Fibroblast of skin of back (primary cell): ENCODE measurements at places on chromosomes 1 and 21.

DNA sequence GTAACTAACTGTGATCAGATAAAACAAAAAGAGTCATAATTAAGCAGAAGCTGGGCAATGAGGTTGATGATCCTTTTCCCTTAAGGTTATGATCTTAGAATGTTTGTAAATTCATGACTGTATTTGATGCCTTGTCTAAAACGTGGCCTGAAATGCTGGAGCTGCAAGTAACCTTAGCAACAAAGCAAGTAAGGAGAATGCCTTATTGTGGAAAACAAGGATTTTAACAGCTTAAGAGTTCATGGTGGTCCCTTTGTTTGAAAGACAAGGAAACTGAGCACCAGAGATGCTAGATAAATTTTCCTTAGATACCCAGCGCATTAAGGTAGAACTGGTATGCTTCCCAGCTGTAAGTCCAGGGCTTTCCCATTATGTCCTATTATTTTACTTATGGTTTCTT is 25.7 kb upstream of the XPR1 start:
- DNase-seq = no peak

DNA sequence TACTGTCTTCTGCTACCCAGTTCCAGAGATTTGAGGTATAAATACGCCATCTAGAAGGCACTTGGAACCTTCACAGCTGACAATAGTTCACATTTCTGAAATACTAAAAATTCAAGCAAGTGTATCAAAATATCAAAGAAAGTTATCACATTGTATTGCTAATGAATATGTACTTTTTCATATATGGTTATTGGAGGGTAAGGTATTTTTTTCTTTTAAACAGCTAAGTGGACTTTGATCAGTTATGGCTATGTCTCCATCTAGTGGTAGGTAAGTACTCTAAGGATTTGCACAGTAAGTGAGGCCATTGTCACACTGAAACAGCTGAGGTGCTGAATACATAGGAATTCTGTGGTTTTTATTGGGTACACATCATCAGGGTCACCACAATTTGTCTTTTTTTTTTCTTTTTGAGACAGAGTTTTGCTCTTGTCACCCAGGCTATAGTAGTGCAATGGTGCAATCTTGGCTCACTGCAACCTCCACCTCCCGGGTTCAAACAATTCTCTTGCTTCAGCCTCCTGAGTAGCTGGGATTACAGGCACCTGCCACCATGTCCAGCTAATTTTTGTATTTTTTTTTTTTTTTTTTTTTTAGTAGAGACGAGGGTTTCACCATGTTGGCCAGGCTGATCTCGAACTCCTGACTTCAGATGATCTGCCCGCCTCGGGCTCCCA is 49.1 kb upstream of the CR2 start:
- peak; percentile 74 for DNase-seq

DNA sequence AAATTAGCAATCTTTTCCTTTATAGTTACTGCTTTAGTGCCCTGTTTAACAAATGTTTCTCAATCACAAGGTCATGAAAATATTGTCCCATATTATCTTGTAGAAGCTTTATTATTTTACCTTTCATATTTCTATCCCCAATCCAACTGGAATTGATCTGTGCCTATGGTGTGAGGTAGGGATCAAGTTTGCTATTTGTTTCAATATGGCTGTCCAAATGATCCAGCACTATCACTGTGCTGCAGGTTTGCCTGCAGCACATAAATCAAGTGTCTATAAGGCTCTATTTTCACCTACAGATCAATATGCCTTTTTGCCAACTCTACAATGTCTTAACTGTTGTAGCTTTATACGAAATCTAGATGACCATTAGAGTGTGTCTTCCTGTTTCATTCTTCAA is 96.2 kb downstream of the ENAH start:
- DNase-seq = no peak

DNA sequence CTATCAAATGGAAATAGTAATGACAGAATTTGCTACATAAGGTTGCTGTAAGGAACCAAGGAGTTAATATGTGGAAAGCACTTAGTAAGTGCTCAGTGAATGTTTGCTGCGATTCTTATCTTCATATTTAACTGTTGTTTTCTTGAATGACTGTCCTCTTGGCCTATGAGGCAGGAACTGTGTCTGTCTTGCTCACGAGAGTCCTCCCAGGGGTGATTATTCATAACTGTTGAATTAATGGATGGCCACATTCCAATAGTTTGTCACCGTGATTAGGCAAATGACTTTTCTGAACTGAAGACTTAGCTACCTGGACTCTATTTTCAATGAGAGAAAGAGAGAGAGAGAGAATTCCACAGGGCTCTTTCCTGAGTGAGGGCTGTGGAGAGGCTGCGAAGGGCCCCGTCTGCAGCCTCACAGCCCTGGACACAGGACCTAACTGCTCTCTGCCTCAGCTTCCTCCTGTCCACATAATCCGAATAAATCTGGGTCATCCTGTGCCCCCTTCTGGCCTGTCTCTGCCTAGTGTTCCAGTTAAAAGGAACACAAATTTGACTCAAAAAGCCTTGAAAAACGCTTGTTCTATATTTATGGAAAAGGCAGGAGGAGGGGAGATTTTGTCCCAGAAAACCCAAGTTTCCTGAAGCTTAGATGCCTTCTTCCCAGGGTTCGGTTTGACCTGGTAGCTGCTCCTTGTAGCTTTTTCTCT is 8.5 kb downstream of the EDN2 start:
- DNase-seq = peak; percentile 70

DNA sequence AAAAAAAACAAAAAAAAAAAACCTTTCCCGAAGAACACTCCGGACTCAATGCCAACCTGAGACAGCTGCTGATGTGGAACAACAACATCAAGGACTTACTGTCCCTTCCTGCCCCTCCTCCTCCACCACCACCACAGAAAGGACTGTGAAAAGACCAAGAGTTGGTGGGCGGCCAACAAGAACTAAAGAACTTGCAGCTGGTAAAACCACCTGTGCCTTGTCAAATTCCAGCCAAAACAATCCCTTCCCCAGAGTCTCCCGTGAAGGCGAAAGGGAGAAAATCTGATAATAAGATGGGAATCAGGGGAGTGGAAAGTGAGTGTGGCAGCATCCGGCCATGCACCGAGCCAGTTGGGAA is 88.9 kb downstream of the PROX1 start:
- no peak for DNase-seq

DNA sequence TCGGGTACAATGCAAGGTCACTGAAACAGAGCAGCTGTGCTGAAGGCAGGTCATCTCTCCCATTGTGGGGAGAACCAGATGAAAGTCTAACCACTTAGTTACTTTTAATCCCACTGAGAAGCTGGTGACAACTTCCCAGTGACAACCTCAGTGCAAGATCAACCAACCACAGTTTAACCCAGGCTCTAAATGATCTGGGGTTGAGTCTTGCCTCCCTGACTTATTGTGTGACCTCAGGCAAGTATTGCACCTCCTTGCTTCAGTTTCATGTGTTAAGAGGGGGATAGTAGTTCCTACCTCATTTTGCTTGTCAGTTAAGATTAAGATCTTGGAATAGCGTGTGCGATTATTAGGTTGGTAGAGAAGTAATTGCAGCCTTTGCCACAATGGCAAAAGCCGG is 3.2 kb downstream of the ZP4 start:
- no peak for DNase-seq

DNA sequence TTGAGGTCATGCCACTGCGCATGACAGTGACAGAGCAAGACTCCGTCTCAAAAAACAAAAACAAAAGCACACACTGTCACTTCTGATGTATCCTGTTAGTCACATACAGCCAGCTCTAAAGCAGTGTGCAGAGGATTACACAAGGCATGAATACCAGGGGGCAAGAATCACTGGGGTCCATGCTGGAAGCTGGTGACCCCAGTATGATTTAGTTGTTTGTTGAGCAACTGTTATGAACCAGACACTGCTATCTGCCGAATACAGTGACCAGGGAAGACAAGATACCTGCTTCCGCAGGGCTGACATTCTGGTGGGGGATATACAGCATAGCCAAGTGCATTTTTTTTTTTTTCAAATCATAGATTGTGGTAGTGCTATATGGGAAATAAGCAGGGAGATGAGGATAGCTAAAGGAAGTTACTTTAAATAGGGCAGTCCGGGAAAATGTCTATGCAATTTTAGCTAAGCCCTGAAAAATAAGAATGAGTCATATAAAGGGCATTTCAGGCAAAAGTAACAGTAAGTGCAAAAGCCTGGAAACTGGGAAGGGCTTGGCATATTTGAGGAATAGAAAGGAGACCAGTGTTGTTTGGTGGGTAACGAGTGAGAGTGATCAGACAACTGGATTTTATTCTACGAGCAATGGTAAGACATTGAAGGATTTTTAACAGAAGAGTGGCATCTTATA is 69.7 kb downstream of the ADSS2 start:
- peak; percentile 84 for DNase-seq

DNA sequence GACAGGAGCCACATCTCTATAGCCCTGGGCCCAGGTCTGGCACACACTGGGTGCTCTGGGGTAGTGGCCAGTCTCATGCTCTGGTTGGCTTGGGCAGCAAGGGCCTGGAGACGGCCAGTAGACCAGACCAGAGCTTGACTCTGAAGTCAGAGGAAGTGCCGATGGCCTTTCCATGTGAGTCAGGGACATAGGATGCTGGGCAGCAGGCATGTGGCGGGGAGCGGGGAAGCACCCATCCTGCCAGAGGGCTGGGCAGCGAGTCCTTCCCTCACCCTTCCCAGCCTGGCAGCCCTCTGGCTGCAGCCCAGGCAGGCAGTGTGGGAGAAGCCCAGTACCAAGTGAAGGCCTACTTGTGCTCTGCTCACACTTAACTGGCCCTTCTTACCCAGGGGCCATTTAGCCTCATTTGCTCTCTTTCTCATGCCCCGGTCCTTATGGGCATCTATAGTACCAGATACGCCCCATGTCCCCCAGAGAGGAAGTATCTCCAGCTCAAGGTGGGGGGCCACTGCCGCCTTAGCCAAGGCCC is 3.3 kb downstream of the GPR153 start:
- no peak for DNase-seq

DNA sequence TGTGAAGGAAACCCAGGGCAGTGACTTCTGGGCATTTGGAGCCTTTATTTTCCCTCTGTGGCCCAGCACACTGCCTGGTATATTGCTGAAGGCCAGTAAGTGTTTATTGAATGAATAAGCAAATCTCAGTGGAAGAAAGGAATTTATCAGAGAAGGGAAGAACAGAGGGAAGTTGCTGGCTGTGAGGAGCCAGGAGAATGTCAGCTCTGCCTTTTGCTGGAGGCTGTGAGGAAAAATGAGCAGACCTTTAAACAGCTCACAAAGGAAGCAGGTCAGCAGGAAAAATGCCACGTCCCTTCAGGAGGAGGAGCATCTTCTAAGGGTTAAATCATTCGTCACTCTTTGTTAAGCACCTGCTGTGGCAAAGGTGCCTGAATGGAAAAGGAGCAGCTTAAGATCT is 75.9 kb downstream of the GIPC2 start:
- DNase-seq = peak; percentile 37

- DNase-seq = no peak
Measured at GRCh38 chr1:203324105-203325025, 19.0 kb downstream of the BTG2 start.

DNA sequence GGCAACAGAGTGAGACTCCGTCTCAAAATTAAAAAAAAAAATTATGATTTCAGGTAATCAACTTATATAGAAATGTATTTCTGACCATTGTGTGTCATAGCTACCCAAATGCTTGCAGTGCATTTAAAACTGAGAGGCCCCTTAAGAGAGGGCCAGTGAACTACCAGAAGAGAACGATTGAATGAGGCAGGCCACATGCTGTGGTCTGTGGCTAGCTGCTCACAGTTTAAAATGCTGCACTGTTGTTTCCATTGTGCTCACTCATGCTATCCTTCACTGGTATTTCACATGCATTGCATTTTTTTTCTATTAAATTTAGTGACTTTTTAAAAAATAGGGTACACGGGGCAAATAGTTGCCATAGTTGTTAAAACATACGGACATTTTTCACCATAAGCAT is 26.0 kb downstream of the CHML start:
- no peak for DNase-seq

- peak; percentile 64 for DNase-seq
Measured at GRCh38 chr1:205528887-205529825, 24.7 kb downstream of the CDK18 start.
